ENCODE measurements at places on chromosomes 7 and 10.

GRCh38 chr10:22713853-22714478 lies 412 bp downstream of the PIP4K2A start:
- DNase-seq, result peak; percentile 3

GRCh38 chr10:29608062-29608461 lies 26.7 kb downstream of the SVIL start:
- DNase-seq, result no peak

- no peak for DNase-seq
Observed at GRCh38 chr10:101670635-101671034, 24.3 kb downstream of the FBXW4 start.

- no peak for DNase-seq
Observed at GRCh38 chr7:6269527-6269926, 2.9 kb downstream of the CYTH3 start.

- DNase-seq, result no peak
Observed at GRCh38 chr7:84997626-84998025, 189.2 kb downstream of the SEMA3D start.

DNA sequence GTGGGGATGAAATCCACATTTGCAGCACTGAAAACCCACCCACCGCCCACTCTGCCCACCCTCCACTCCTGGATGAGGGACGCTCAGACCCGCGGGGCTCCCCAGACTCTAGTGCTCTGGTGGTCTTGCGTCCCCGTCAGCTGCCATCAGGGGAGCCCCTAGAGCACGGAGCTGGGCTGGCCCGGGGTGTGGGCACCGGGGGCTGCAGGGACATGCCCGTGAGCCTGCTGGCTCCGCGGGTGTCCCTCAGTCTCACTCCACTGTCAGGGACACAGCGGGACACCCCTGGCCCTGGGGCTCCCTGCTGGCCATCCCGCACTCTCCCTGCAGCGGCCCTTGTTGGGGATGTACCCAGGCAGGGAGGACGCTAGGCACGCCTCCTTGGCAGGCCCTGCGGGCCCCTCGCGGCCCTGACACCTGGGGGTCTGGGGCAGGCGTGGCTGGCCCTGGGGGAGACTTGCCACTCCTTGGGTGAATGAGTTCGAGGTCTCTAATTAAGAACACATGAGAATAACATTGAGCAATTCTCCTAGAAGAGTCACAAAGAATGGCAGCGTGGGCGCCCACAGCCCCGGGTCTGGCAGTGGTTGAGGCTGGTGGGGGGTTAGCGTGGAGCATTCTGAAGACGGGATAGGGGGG lies 64.2 kb downstream of the CFAP46 start:
- DNase-seq, result no peak

- peak; percentile 33 for DNase-seq
Observed at GRCh38 chr10:78972160-78972946, 96.4 kb upstream of the ZMIZ1 start.

DNA sequence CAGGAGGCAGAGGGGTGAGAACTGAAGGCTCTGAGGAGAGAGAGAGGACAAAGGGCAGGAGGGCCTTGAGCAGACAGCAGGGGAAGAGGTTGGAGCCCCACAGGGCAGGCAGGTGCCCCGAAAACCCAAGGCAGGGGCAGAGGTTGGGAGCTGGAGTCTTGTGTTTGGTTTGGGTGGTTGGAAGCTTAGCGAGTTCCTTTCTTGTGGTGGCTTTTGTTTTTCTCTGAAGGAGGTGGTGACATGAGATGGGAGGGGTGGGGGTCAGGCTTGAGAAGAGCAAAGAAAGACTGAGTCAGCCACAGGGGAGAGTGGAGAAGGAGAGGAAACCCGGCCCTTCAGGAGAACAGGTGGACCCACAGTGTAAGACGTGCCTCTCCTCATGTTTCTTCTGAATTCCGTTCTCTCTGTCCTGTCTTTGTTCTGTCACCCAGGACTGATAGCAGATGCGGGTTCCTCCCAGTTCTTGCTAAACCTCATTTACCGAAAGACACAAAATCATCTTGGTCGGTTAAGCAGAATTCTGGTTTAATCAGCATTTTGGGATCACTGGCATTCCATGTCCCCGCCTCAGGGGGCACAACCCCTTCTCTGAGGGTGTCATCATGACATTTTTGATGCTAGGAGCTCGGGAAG lies 95.3 kb downstream of the INSYN2A start:
- DNase-seq, result no peak

GRCh38 chr10:60872451-60872850 lies 71.5 kb downstream of the RHOBTB1 start:
- DNase-seq, result no peak

DNA sequence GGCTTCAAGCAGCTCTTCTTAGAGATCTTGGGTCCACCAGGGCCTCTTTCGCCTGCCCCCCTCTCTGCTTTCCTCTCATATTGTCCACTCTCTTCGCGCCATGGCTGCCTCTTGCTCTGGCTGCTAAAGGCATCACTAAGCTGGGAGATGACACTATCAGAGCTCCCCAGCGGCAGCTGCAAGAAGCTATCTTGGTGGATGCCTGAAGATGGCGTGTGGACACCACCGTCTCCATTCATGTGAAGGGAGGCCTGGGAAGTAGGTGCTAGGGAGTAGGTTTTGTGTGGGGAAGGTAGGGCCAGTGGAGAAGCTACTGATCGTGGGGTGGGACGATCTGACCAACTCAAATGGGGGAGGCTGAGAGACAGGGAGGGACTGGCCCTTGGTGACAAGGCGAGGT lies 45.9 kb upstream of the PDLIM1 start:
- no peak for DNase-seq

DNA sequence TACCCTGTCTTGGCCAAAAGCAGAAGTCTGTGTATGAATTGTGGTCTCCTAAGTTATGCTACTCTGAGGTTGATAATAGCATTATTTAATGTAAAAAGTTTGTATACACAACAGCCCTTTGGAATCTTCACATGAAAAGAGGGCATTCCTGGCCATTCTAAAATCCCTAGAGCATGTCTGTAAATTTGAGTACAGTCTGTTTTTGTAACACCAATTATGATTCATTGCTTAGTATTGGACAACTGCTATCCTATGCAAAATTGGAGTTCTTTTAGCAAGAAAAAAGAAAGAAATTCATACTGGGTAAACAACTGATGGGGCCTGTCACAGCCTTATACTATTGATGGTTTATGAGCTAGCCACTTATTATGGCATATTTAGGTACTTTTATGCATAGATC lies 10.2 kb downstream of the CUTC start:
- no peak for DNase-seq

DNA sequence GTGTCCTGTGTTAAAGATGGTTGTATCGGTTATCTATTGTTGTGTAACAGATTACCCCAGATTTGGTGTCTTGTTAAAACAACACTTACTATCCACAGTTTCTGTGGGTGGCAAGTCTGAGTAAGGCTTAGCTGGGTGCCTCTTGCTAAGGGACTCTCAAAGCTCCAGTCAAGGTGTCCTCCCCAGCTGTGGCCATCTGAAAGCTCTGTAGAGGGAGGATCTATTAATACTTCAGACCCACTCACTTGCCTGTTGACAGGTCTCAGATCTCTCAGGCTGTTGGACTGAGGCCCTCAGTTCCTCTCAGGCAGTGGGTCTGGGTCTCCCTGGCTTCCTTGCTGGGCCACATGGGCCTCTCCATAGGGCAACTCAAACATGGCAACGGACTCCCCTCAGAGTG lies 19.6 kb downstream of the ARID5B start:
- no peak for DNase-seq

GRCh38 chr10:17655009-17655408 lies 11.1 kb downstream of the STAM start:
- DNase-seq, result no peak
